ENCODE measurements at places on chromosomes 5 and 9.

GRCh38 chr5:14101922-14102321 is 41.2 kb upstream of the TRIO start:
- no peak for DNase-seq

DNA sequence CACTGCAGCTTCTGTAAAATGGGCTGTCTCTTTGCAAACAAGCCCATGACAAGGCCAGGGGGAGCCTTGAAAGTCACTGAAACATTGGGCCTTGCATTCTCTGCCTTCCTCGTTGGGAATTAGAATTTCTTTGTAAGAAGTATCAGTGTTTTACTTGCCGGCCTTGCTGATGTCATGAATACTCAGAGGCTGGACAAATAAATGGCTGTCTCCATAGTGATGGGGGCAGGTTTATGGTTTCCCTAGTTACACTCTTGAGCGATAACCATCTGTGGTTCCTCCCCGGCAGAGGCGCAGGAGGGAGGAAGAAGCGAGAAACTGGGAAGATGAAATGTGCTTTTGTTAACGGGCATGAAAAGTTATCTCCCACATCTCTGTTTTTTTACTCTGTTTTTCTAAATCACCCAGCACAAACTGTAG is 272.7 kb upstream of the PANK3 start:
- DNase-seq, result no peak

- no peak for DNase-seq
Measured at GRCh38 chr5:145854651-145855258, 18.1 kb downstream of the GRXCR2 start.

DNA sequence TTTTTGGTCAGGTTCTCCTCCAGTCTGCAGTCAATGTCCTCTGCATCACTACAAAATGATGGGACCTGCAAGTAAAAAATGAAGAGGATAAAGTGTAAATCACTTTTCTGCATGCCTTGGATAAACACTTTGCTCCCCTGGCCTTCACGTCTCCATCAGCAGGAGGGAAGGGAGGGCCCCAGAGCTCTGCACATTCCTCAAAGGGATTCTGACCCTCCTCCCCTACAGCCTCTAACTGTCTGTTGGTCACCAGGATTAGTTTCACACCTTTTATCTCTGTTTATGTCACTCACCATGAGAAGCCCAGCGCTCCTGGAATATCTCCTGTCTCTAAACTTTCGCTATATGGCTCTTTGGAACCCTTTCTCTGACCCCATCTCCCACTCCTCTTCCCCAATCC is 103.3 kb downstream of the SVEP1 start:
- DNase-seq, result no peak

- no peak for DNase-seq
Measured at GRCh38 chr9:130895038-130895437, 1.6 kb downstream of the QRFP start.

DNA sequence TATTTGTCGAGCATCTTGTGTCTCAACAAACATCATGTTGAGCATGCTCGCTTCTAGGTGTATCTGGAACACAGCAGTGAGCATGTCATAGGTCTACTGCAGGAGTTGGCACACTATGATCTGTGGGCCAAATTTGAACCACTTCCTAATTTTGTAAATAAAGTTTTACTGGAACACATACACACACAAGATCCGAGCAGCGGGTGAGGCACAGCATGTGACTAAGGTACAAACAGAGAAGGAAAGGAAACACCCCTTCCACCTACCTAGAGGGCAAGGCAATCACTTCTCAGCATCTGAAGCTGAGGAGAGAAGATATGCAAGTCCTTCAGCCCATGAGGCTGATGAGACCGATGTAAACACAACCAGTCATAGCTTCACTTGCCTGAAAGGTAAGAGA is 200.4 kb downstream of the MED10 start:
- no peak for DNase-seq

DNA sequence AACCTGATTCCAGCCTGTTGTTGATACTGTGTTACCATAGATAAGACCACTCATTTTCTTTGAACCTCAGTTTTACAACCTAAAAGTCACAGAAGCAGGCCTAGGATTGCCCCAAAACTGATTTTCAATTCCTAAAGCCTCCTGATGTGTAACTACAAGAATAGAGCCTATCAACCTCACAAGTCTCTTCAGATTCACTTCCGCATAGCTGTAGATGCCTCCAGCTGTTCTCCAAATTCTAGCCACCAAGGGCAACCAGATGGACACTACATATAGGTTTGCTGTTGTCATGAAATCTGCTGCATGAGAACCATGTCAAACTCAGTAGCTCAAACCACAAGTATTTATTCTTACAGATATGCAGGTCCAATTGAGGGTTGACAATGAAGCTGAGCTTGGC is 143.5 kb downstream of the SPATA31D1 start:
- DNase-seq, result no peak

GRCh38 chr5:38257308-38258041 is 884 bp upstream of the EGFLAM start:
- DNase-seq, result no peak

DNA sequence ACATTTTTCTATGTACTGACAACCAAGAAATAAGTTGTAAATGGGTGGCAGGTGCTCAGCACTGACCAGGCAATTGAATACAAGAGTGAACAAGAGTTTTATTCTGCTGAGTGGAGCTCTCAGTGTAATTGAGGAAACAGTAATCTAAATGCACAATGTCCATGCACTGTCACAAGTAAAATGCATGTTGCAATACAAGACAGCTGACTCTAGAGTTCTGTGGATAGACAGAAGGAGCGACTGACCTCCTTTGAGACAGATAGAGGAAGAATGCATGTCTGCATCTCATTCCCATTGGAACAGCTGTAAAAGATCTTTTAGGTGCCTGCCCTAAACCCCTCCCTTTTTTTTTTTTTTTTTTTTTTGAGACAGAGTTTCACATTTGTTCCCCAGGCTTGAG is 299.0 kb downstream of the FBXL7 start:
- no peak for DNase-seq

- DNase-seq, result no peak
Measured at GRCh38 chr5:9545136-9545991, 511 bp downstream of the SEMA5A start.

- no peak for DNase-seq
Measured at GRCh38 chr5:139383275-139383992, at the start of gene SLC23A1. Gene SLC23A1 (minus strand): TSS chr5:139383297. CDS start chr5:139383253, 44 bp downstream.

DNA sequence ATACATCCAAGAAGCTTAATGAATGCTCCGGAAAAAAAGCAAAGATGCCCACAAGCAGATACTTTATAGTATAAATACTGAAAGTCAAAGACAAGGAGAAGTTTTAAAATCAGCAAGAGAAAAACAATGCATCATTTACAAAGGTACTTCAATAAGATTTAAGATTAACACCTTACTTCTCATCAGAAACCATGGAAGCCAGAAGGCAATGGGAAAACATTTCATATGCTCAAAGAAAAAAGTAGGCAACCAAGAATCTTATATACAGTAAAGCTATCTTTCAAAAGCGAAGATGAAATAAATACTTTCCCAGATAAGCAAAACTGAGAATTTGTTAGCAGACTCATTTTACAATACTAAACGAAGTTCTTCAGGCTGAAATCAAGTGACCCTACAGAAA is 51.1 kb downstream of the ABHD17B start:
- DNase-seq, result no peak
